ENCODE measurements at places on chromosomes 3 and 15.

DNA sequence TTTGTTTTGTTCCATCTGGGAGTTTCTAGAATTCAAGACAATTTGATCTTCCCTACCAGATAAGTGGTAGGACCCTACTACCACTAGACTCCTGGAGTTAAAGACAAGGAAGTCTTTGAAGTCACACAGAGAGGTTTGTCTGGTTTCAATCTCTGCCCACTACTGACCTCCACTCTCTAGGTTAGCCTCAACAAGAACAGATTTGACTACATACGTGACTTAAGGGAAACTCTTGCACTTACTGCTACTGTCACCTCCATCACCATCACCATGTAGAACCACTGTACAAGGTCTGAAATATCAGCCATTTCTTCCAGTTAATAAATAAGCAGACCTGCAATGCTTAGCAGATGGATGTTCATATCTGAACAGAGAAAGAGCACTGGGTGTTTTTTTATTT, 148.3 kb upstream of the ARHGEF26 start:
- DNase-seq, result no peak

DNA sequence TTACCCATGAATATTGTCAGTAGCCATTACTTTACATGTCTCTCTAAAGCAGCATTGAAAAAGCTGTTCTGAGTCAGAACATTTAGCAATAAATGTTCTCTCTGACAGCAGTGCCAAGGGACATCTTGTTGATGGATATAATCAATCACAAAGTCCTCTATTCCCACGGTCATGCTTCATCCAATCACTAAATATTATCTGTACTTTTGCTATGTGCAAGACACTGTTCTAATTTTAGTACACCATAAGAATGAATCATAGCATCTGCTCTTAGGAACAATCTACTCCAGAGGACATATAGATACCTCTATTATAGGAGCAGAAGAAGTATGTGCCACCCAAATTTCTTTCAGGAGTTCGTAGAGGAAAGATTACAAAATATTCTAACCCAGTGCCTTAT, 142.5 kb upstream of the MBNL1 start:
- no peak for DNase-seq

GRCh38 chr15:31871166-31871886, 159.0 kb upstream of the CHRNA7 start:
- no peak for DNase-seq

DNA sequence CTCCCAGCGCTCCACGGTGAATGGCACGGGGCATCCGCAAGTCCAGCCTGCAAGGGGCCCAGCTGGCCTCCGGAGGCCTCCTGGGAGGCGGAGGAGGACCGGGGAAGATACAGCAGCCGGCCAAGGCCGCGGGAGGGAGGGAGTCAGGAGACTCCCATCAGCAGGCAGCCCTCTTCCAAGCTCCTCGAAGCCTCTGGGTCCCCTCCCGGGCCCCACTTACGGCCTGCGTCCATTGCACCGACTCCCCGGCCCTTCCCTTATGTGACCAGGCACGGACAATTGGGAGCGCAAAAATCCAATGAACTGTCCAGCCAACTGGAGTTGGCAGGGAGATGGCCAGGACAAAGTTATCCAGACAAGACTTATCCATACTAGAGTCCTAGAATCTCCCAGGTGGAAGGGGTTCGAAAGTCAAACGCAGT, 668 bp downstream of the MFGE8 start:
- no peak for DNase-seq

Measured in OCI-M1 (cell line).